ENCODE measurements at places on chromosomes 6 and 20.

DNA sequence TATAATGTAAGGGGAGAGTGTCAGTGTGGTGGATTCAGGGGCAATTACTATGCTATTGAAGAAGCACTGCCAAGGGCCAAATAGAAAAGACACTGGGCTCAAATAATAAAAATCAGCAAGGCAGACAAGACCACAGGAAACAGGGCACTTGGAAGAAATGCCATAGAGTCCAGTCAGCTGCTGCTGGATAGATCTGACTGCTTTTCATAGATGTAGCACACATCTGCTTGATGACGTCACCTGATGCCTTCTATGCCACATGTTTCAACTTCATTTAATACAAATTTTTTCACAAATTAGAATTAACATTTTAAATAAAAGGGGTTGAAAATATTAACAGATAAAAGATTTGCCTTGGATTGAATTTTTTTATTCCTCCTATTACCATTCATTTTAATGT lies 23.9 kb upstream of the AHI1 start:
- no peak for DNase-seq

DNA sequence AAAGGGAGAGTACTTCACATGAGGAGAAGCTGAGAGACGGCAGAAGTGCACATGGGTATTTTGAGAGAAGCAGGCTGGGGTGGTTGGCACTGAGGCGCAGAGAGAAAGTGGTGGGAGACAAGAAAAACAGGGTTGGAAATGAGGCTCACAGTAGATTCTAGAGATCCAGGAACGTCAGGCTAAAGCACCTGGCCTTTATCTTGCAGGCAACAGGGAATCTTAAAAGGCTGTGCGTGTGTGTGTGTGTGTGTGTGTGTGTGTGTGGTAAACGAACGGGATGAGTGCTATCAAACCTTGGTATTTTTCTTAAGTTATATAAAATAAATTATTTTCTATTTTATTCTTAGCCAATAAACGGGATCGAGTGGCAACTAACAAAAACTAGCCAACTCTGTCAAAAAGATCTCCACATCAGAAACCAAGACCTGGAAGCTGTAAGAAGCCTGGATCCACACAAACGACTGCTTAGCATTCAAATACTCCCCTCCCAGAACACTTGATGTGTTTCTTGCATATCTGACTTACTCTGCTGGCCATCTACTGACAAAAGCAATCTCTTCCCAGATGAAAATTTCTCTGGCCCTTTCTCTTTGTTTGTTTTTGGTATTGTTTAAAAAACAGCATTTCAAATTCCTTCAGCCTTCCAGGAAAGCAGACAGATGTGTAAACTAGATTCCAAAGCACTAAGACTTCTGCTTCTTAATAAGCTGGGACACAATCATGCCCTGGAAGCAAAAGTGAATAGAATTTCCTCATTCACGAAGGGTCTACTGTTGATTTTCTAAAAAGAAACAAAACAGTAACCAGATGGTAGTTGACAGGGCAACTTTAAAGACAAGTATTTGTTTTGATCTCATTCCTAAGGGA lies 44.8 kb upstream of the FABP7 start:
- DNase-seq = no peak

DNA sequence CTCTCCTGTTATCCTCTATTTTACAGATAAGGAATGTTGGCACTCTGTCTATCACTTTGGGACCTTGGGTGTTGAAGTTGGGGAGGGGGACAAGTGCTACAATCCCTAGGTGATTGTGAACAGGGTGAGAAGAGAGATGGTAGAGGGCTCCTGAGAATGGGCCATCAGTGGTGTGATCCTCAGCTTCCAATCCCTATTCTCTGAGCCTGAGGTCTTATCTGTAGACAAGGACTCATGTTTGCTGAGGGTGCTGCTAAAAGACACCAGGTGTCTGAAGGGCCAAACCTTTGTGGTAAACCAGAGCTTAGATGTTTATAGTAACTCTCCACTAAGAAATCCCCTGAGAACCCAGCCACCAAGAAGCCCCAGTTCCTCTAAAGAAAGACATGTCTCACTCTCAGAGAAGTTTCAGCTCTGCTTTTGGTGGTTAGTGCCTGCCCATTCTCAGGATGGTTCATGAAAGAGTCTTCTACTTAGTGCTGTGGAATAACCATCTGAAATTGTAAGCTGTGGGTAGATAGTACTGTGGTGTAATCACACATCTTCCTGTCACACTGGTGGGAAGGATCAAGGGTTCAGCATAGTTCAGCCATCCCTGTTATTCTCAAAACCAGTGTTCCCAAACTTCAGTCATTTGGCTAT lies 58.2 kb upstream of the IL20RA start:
- peak; percentile 18 for DNase-seq

- peak; percentile 57 for DNase-seq
Measured at GRCh38 chr20:53547664-53548239, 45.9 kb downstream of the ZNF217 start.

- DNase-seq = no peak
Measured at GRCh38 chr6:9563568-9563967, 851.3 kb downstream of the TFAP2A start.

DNA sequence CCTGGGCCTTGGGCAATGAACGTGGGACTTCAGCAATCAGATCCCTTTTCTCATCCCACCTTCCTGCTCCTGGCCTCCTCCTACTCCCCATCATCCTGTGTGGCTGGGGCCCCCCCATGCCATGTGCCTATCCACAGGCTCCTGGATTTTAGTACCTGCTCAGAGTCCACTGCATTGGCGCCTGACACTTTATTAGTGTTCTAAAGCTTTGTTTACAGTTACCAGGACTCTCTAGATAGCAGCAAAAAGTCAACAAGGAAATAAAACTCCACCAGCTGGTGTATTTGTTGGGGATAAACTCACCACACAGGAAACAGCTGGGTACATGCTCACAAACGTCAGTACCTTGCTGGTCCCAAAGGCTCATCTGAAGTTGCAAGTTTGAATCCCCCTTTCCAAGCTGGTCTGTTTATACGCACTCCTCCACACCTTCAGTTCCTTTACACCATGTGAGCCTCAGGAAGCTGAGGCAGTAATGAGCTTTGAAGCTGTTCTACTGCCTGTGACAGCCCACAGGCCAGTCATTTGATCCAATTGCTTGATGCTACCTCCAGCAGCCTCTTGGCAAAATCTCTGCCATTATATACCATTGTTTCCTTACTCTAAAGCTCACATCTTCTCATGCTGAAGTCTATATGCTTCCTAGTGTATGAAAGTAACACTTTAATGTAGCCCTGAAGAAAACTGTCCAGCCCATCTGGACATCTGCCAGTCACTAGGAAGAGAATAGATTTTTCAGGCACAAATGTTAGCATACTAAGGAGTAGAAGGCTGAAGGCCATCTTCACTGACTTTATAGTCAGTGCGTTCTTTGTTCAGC lies 76.6 kb downstream of the ANKEF1 start:
- DNase-seq = no peak

- DNase-seq = peak; percentile 61
Measured at GRCh38 chr6:53360093-53360912, 11.6 kb upstream of the ELOVL5 start.

- DNase-seq = no peak
Measured at GRCh38 chr6:34587851-34588250, 31.7 kb upstream of the SPDEF start.

DNA sequence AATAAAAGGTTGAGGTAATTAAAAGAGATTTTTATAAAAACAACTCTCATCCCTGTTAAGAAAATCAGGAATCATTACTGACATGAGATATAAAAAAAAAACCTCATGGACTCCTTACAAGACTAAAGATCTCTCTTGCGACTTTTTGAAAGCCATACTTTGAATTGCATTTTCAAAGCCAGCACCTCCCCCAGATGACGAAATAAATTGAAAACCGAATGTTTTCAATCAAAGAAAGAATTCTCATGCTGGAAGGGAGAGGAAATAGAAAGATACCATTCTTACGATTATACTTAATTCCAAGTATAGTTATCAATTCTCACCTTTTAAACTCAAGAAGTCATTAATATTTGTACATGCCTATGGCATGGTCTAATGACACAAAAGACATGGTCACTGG lies 452.3 kb downstream of the GJA1 start:
- DNase-seq = no peak

DNA sequence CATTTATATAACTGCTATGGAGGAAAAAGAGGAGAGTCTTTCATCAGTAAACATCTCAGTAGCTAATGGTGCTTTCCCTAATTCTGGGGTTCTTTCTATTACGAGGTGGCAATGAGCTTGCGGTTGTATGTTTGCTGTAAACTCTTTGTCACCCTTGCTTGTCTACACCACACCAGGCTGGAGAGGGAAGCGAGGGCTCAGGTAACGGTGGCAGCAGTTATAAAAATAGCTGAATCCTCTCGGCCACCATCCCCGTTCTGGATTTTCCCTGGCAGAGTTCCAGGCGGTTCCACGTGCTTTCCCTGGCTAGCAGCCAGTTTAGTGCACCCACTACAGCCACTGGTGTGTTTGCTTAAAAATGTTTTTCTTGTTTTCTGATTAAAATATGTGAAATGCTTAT lies 39.0 kb downstream of the MAS1 start:
- peak; percentile 78 for DNase-seq

GRCh38 chr6:90202156-90202555 lies 94.5 kb downstream of the BACH2 start:
- no peak for DNase-seq

DNA sequence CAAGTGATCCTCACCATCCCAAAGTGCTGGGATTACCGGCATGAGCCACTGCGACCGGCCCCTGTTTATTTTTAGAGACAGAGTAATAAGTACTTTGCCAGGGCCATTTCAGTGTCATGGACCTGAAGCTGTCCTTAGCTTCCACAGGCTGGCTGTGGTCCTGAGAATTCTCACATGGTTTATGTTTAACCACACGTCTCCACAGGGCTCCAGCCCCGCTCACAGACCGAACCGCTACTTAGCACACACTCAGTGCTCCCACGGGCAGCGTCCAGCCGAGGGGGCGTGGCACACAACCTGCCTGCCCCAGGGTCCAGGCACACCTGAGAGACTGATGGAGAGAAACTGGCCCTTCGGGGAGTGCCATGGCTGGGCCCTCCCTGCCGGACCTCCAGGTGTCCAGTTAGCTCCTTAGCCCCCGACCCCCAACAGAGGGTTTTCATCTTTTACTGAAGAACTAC lies 11.7 kb downstream of the ACSS1 start:
- no peak for DNase-seq

DNA sequence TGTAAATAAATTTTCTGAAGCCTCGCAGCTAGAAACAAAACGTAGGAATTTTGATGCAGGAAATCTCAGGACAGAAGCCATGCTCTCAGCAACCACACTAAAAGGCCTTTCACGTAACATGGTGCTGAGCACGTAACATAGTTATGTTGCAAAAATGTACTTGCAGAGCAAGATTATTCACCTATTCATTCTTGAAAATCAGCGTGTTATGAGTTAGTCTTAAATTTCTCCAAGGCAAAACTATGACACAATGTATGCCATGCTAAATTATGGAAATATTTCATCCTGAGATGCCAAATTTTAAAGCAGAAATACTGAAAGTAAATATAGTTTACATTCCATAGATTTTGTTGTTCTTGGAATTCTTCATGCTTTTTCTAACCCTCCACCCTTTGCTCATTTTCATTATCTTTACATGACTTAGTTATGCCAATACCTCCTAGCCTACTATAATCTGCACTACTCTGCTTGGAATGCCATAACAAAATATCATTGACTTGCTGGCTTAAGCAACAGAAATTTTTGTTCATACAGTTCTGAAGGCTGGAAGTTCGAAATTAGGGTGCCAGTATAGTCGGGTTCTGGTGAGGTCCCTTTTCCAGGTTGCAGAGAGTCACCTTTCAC lies 179.8 kb upstream of the BMP5 start:
- DNase-seq = no peak

DNA sequence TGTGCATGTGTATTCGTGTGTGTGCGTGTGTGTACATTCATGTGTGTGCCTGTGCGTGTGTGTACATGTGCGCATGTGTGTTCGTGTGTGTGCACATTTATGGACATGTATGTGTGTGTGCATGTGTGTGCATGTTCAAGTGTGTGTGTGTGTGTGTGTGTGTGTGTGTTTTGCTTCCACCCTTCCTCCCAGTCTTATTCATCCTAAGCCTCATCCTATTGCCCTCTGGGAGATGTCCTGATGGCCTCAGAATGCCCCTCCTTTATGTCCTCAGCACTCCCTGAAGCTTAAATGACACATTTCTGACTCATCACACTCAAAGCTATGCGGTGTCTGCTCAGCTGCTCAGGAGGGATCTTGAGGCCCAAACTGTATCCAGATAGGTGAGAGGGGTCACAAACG lies 76.6 kb upstream of the CCDC167 start:
- DNase-seq = no peak
